Left renal pelvis (tissue), 4 donors: ENCODE measurements at places on chromosomes 12 and 14. TPM values are rescaled to one million over a fixed set of nuclear protein-coding genes. Genes with fewer than 3 reads are reported as not detected.

GRCh38 chr12:9699269-9699897, 29.9 kb downstream of the CLEC2D start:
- no peak for DNase-seq

Gene GYS2
- polyA plus RNA-seq = 0.17 TPM

- no peak for DNase-seq
Measured at GRCh38 chr14:52080808-52081755, 12.2 kb upstream of the NID2 start.

GRCh38 chr14:69696633-69697557, 70.0 kb upstream of the SRSF5 start:
- DNase-seq = no peak

GRCh38 chr12:100862676-100863075, 68.1 kb downstream of the ANO4 start:
- DNase-seq = no peak

Gene MGST1
- polyA plus RNA-seq = 41.7 TPM

- no peak for DNase-seq
Measured at GRCh38 chr14:92276074-92276473, 46.9 kb upstream of the SLC24A4 start.

Gene OR9K2
- not detected for polyA plus RNA-seq

DNA sequence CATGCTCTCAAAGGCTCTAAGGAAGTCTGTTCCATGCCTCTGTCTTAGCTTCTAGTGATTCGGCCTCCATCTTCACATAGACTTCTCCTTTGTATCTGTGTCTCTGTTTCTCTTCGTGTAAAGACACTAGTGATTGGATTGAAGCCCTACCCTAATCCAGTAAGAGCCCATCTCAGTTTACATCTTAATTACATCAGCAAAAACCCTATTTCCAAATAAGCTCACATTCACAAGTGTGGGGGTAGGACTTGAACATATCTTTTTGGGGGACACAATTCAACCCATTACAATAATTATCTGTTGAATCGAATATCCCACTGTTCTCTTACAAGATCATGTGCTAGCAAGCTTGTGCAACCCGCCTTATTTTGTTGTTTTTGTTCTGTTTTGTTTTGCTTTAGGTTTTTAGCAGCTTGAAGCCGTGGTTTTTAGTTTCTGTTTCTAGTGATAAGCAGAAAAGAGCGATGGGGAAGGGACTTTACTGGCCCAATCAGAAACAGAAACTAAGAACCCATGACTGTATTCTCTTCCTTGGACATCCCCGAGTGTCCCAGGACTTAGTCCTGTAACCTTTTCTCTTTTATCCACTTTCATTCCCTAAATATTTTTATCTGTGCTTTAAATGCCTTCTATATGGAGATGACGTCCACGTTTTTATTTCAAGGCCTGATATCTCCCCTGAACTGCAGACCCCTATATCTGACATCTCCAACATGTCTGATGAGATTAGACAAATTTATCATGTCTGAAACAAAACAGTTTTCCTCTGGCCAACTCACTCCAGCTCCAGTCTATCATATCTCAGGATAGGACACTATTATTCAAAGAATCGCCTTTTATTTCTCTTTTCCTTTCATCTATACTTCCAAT, 353.0 kb downstream of the CCDC91 start:
- no peak for DNase-seq

Gene HOXC9
- polyA plus RNA-seq = 15.7 TPM

DNA sequence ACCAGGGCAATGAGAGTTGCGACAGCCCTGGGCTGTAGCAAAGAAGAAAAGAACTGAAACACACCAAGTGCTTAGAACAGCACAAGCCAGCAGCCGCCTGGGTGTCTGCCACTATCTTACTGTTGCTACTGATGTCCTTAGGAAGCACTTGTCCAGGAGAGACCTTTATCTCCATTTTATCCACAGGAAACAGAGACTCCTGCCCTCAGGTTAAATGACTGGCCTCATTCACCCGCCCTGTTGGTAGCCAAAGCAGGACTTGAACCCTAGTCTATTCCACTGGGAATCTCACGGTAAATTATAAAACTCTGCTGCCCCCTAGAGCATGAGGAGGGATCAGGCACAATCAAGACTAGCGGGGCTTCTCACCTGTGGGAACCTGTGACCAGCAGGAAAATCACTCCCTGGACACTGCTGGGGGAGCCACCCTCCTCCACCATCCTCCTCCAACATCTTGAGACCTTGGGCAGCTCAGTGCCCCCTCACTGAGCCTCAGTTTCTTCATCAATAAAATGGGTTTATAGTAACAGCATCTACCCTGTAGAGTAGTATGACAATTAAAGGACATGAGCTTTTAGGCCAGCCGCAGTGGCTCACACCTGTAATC, 20.5 kb upstream of the TESC start:
- no peak for DNase-seq

DNA sequence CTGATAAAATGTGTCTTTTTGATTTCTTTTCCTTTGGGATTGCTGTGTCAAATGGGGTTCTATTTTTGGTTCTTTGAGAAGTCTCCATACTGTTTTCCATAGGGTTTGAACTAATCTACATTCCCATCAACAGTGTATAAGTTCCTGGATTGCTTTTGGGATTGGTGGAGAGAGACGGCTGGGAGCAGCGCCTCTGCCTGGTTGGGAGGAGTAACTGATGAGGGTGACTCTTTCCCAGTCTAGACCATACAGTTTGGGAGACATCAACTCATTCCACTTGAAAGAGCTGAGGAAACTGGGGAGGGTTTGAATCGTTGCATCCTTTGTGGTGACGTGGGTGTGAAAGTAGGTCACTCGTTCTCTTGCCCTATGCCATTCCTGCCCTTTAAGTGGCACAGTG, 42.3 kb upstream of the KCNA1 start:
- no peak for DNase-seq

DNA sequence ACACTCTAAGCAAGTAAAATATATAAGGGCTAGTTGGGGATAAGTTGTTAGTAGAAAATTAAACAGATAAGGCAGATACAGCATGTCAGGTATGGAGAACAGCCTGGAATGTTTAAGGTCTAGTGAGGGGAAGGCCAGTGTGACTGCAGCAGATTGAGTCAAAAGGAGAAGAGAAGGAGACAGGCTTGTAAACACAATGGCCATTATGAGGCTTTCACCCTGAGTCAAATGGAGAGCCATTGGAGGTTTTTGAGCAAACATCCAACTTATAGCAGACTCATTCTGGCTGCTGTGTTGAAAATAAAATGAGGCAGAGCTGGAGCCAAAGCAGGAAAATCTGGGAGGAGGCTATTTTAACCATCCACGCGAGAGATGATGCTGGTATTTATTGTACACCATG, 142.0 kb downstream of the DUSP6 start:
- DNase-seq = no peak

GRCh38 chr12:42932936-42933335, 343.4 kb upstream of the PRICKLE1 start:
- DNase-seq = no peak

Gene TSPAN11
- 5.3 TPM for polyA plus RNA-seq

DNA sequence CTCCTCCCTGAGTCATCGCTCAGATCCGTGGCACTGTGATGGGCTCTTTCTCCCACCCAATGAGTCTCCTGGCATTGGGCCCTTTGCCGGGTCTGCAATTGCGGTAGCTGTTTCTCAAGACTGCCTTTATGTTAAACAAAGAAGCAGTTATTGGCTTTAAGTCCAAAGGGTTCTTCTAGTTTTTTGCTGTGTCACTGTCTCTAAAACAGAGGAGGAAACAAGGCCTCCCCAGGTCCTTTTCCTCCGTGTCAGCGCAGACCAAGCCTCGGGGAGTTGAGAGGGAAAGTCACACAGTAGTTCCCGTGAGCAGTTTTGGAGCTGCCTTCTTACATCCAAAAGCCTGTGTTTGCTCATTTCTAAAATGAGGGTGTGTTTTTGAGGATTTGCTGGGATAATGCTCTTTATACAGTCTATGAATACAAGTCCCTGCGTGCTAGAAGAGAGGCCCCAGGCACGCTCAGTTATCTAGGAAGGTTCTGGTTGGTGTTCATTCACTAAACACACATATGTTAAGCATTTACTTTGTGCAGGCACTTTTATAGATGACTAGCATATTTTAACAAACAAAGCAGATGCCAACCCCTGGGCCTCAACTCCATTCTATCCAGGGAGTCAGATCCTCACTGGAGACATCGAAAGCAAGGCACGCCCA, 126.0 kb upstream of the PZP start:
- DNase-seq = no peak

Gene OR6C2
- not detected for polyA plus RNA-seq

DNA sequence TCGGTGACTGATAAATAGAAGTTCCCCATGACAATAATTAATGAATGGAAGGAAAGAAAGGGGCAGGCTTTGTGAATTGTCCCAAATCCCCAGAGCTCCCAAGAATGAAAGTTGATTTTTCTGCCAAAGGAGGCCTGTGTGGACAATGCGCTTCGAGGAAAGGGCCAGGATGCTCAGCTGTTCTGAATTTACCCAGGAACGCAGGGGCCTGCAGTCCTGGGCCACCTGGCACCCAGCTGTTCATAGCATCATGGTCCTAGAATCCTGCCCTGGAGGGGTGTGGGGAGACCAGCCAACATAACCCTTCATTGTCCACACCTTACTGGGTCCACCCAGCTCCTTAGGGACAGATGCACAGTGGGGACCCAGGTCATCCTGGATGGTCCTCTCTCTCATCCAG, 587.5 kb downstream of the BCL11B start:
- DNase-seq = no peak

- no peak for DNase-seq
Measured at GRCh38 chr14:100294213-100294962, 11.9 kb downstream of the SLC25A29 start.
